CD4-positive, alpha-beta T cell treated with Interleukin-1 beta for 1 hour (primary cell): ENCODE measurements at places on chromosomes 2 and 18.

GRCh38 chr18:79786786-79787526 lies 10.8 kb upstream of the KCNG2 start:
- no peak for DNase-seq

- DNase-seq: no peak
Observed at GRCh38 chr18:46843372-46843771, 73.9 kb downstream of the PIAS2 start.

GRCh38 chr2:173766537-173767289 lies 198.5 kb downstream of the SP3 start:
- no peak for DNase-seq

DNA sequence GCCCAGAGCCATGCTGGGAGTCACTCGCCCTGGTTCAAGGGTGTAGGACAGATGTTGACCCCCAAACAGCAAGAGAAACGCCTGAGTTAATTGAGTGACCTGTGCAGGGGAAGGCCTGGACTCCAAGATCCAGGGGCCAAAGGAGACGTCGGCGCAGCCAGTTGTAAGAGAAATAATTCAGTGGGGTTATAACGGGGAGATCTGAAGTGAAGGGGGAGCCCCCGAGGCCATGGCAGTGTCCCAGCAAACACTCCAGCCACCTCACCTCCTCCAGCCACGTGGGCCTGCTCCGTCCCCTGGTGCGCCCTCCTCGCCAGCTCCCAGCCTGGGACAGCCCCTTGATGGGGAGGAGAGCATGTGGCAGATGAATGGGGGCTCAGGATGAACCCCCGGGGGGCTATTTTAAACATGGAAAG lies 130.7 kb upstream of the GPC1 start:
- DNase-seq: no peak

DNA sequence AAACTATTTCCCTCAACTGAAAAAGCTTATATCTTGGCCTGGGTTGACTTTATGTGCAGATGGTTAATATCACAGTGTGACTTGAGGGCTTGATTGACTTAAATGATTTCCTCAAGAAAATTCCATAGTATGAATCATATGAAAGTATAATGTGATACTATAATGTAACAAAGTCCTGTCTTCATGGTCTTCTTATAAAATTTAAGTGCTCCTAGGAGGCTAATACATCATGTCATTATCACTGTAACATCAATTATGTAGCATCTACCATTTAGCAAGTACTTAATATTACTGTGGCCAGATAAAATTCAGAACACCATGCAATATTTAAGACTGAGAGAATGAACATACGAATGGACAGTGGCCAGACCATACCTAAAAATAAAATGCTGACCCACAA lies 276.1 kb downstream of the RIT2 start:
- no peak for DNase-seq

DNA sequence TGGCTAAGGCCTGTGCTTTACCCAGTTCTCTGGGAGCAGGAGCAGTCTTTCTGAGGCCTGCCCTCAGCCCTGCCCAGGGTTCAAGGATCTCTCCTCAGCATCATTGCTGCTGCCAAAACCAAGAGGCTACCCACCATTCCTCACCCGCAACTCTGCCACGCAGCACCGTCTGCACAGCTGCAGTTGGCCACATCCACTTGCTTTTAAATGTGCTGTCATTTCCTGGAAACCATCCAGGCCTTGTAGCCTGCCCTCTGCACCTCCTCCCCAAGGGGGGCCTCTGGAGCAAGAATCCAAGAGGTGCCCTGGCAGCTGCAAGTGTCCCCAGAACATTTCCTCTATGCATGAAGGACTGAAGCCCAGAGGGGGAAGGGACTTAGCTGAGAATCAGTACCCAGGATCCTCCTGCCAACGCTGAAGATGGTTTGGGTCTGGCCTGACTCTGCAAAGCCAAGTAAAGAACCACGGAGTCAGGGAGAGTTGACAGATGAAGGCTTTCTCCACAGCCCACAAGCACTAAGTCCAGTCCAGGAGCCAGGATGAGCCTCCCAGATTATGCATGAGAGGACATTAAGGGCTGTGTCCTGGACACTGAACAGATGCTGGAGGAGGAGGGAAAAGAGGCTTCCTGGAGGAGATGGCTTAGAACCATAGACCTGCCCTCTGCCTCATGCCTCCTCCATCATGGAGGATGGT lies 14.9 kb downstream of the EMX1 start:
- no peak for DNase-seq

- no peak for DNase-seq
Observed at GRCh38 chr2:282371-283263, 5.3 kb downstream of the ALKAL2 start.

DNA sequence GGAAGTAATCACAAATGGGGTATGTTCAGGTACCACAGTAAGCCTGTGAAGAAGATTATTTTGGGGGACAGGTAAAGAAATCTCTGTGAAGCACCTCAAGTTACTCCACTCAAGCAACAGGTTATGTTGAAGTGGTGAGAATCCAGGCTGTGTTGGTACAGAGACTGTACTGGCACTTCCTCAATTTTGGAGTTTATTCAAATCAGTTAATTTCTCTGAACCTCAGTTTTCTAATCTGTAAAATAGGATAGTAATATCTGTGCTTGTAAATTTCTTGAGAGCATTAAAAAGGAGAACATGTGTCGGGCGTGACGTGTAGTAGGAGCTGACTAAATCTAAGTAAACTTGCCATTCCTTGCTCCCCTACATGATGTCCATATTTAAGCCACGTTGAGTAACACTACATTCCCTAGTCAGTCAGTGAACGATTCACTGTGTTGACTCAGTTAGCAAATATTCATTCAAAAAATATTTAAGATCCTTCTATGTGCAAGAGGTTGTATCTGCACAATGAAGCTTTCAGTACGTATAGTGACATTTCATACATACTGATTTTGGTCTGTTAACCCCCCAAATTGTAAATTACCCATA lies 504.2 kb downstream of the ZEB2 start:
- DNase-seq: no peak
